ENCODE measurements at places on chromosomes 3 and 15. TPM values are rescaled to one million over a fixed set of nuclear protein-coding genes. Genes with fewer than 3 reads are reported as not detected.

- DNase-seq = peak; percentile 37
Measured at GRCh38 chr3:125374501-125374995, 577 bp downstream of the ZNF148 start.

DNA sequence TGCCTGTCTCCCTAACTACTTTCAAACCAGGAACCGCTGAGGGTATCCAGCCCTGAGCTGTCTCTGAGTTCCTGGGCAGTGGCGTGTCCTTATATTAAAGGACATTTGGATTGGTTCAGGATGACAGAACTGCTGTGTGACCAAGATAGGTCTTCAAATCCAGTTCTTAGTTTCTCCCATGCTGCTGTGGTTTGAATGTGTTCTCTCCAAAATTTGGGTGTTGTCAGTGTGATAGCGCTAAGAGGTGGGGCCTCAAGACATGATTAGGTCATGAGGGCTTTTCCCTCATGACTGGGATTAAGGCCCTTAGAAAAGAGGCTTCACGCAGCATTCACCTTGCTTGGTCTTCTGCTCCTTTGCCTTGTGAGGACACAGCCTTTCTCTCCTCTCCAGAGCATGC lies 376.5 kb upstream of the TPM1 start:
- DNase-seq = no peak

DNA sequence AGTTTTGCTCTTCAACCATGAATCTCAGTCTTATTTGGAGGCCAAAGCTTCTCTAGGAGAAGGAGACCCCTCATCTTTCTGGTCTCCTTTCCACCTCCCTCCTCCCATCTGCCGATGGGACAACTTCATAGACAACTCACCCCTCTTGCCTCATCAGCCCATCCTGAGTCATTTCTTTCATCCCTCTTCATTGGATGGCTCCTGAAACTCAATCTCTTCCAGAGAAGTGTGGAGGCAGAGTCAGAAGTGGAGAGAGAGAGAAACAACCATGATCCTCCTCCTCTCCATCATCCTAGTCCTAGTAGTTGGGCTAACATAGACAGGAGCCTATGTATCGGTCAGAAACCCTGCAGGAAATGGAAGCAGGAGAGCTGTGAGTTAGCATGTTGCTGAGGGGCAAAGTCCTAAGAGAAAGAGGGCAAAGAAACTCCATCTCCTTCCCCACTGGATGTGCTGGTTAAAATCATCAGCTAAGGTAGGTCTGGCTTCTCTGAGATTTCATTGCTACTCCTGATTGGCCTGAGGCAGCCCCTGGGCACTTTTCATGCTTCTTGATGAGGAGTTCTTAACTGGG lies 21.3 kb upstream of the HCN4 start:
- DNase-seq = no peak

DNA sequence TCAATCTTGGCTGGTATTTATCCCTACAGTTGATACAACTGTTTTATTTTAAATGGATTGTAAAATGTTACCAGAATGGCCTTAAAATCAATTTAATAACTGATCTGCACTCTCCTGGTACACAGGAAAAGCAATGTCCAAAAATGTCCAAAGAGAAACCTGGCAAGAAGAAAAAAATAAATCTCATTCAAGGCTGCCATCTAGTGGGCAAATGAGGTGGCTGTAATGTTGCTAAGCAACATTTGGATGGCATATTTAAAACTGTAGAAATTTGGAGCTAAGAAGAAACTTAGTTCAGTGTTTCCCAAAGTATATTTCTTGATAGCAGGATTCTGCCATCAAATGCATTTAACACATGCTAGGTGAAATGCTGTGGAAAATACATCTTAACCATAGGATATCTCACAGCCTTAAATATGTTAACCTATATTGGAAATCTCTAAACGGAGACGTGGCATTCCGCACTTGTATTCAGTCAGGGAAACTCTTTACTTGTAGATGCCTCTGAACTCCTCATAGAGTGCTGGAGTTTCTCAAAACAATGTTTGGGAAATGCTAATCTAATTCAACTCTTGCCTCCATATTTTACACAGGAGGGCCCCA lies 216.8 kb downstream of the ERC2 start:
- peak; percentile 53 for DNase-seq

- no peak for DNase-seq
Measured at GRCh38 chr15:67832897-67833709, 6.7 kb downstream of the RNU6-1 start.

DNA sequence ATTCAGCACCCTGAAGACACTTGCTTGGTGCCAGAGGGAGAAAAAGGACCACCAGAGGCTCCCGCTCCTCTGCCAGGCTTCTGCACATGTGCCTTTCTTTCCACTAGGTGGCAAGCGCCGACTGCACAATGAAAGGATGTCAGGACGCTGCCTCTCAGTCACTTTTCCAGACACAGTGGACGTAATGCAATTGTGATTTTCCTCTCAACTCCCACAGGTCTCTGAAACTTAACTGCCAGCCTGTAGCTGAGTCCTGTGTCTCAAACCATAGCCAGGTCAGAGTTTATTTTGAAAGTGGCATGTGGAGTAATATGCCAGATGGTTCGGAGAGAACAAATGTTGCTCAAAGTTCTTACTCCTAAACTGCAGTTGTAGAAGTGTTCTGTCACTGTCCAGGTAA lies 162.9 kb downstream of the ITPR1 start:
- peak; percentile 35 for DNase-seq

DNA sequence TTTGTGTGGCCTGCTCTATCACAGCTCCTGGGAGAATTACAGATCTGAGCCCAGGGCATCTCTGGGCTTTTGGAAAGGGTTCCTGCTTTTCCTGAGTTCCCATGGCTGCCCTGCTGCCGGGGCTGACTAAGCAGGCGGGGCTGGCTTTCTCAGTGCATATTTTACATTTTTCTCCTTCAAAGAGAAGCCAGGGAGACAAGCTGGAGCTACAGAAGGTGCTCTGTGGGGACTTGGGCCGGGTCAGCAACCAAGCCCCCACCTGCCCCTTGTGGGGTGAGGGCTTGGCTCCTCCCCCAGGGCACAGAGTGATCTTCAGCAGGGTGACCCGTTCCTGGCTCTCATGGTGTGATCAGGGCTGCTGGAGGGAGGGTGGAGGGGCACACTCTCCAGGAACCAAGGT lies 17.4 kb downstream of the ABTB1 start:
- no peak for DNase-seq

DNA sequence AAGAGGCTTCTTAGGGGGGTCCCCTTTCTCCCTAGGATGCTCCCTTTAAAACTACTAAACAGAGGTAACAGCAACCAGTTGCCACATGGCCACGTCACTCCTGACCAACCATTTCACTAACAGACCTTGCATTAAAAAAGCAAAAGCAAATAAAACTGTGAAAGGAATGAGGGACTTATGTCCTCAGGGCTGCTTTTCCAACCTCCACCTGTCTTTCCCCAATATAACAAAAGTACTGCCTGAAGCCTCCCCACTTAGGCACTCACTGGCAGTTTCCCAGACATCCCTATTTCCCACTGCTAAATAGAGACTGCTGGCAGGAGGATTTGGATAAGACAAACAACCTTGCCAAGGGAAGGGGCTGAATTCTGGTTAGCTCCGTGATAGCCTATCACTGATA lies 130.3 kb downstream of the ATP8B4 start:
- DNase-seq = no peak

- no peak for DNase-seq
Measured at GRCh38 chr3:129001806-129002572, 885 bp downstream of the EFCC1 start.

GRCh38 chr3:79453600-79453999 lies 314.2 kb downstream of the ROBO1 start:
- DNase-seq = no peak

DNA sequence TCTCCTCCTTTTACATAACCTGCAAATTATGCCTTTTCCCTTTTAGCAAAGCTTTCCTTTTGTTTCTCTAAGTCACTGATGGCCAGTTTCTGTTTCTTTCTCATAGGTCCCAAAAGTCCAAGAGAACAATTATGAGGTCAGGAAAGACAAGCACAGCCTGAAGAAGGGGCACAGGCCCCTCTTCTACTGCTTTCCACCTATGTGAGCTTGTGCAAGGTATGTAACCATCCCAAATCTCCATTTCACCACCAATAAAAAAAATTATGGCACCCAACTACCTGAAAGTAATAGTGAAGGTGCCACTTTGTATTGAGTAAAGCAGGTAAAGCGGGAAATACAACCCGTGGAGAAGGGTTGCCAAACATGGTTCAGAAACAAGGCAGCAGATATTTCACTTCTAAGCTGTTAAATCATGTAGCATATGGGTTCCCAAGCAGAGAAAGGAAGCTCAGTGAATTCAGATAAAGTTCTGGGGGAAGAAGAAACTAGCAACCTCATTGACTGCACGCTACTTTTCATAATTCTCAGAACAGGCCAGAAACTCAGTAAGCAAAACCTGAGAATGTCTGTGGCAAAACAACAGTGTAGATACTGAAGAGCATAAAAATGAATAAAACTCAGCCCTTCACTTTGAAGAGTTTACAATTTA lies 4.2 kb downstream of the PLOD2 start:
- DNase-seq = no peak

DNA sequence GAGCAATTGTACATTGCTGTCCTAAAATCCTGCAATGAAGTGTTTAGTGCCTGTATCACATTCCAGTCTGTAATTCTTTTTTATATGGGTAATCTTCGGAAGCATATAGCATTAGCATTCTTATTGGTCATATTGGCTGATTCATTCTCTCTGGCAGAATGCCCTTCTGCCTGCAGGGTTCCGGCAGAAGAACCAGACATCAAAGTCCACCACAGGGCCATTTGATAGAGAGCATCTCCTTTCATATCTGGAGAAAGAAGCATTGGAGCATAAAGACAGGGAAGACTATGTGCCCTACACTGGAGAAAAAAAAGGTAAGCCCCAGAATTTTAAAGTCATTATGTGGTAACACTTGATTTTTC lies 39.6 kb downstream of the TMOD3 start:
- no peak for DNase-seq

- DNase-seq = peak; percentile 85
Measured at GRCh38 chr3:51706788-51707731, at the start of gene GRM2. TSS of gene GRM2 (plus strand) at chr3:51707068. CDS start at chr3:51708984, 1,916 bp downstream.

- DNase-seq = no peak
Measured at GRCh38 chr15:80123034-80123433, 29.8 kb upstream of the FAH start.

- DNase-seq = no peak
Measured at GRCh38 chr3:156665291-156665690, 9.1 kb upstream of the TIPARP start.

- no peak for DNase-seq
Measured at GRCh38 chr3:60555686-60556354, 695.4 kb downstream of the FHIT start.

DNA sequence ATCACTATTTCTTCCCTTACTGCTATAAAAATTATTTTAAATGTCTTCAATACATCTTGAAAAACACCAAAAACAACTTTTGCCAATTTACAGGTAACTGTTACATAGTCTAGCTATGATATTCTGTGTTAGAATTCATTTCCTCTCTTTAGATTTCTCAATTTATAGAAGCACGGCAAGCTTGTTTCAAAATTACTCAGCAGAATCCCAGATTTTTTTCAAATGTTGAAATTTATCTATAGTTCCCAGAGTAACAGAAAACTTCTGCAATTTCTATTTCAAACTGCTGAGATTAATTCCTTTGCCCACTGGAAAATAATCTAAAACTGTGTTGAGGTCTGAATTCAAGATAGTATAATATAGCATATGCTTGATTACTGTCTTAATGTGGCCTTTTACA lies 41.2 kb downstream of the CCPG1 start:
- DNase-seq = no peak

DNA sequence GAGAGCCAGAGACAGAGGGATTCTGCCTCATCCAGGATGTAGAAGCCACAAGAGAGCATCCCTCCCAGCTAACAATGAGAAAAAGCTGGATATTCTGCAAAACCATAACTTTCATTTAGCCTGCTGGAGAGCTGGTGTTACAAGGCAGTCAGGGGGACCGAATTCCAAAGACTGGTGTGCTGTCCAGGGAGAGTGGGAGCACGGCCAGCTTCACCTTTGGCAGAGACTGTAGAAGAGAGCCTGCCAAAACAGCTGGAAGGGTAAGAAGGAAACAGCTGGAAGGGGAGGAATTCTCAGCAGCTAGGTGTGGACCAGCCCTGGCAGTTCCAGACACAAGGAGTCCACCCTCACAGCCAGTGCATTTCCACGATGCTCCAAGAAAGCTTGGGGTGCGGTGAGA lies 109.9 kb upstream of the LINGO1 start:
- no peak for DNase-seq

DNA sequence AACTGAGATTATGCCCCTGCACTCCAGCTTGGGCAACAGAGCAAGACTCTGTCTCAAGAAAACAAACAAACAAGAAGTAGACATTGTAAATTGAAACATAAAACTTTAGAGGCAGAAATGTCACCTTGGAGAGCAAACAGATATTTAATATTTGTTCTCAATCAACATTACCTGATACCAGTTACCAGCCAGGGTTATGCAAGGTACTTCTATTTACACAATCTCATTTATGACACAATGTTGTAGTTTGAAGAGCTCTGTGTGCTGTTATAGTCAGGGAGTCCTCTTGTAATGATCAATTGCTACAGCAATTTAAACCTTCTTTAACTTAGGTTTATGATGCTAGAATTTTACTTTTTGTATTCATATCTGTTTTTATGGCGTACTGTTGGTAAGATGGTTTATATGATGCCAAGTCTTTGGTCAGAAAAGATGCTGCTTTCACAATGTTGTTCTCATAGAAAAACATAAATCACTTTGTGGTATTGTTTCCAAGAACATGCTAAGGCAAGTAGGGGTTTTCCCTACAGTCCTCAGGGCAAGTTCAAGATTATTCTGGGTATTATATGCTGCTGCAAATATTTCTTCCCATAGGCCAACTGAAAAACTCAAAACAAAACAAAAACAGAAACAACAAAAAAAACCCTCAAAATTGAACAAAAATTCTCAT lies 173.5 kb downstream of the TNIK start:
- DNase-seq = no peak

GRCh38 chr3:52052831-52053306 lies 3.5 kb downstream of the DUSP7 start:
- no peak for DNase-seq

- peak; percentile 25 for DNase-seq
Measured at GRCh38 chr3:42750834-42751233, 22.2 kb downstream of the CCDC13 start.

- DNase-seq = no peak
Measured at GRCh38 chr15:67244971-67245478, 9.4 kb downstream of the AAGAB start.

LDHAL6B gene
- not detected for total RNA-seq

ARHGEF26 gene
- 6.2 TPM for total RNA-seq

CCR9 gene
- total RNA-seq = not detected

C3orf85 gene
- not detected for total RNA-seq

POLQ gene
- 6.2 TPM for total RNA-seq

CXCR6 gene
- total RNA-seq = not detected

KBTBD12 gene
- 0.07 TPM for total RNA-seq

MITF gene
- 8.2 TPM for total RNA-seq

EIF1B gene
- total RNA-seq = 77.3 TPM

CCR4 gene
- 0.07 TPM for total RNA-seq

ANKUB1 gene
- total RNA-seq = not detected

KCTD6 gene
- 10.5 TPM for total RNA-seq

ROPN1 gene
- total RNA-seq = not detected

DUOX1 gene
- 7.2 TPM for total RNA-seq

PPCDC gene
- 17.2 TPM for total RNA-seq

GHSR gene
- total RNA-seq = not detected

ZBED2 gene
- total RNA-seq = not detected

MYL3 gene
- 6.8 TPM for total RNA-seq

ITIH1 gene
- not detected for total RNA-seq

SLC35A5 gene
- total RNA-seq = 28.2 TPM

C2CD4B gene
- total RNA-seq = not detected
